ENCODE measurements at places on chromosomes 6 and 20.

- DNase-seq: no peak
These were observed 18.7 kb upstream of the CTAGE9 start for GRCh38 chr6:131729550-131729949.

DNA sequence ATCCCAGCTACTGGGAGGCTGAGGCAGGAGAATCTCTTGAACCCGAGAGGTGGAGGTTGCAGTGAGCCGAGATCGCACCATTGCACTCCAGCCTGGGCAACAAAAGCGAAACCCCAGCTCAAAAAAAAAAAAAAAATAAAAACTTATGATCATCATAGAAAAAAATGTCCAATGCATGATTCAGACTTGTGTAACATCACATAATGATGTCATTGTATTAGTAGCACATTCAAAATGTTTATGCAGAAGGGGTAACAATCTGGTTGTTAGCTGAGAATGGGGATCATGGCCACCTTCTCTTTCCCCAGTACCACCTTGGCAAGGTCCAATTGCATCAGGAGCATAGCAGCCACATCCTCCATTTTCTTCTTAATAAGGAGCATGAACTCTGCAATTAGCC, 137.6 kb upstream of the MARCKS start:
- DNase-seq: no peak

DNA sequence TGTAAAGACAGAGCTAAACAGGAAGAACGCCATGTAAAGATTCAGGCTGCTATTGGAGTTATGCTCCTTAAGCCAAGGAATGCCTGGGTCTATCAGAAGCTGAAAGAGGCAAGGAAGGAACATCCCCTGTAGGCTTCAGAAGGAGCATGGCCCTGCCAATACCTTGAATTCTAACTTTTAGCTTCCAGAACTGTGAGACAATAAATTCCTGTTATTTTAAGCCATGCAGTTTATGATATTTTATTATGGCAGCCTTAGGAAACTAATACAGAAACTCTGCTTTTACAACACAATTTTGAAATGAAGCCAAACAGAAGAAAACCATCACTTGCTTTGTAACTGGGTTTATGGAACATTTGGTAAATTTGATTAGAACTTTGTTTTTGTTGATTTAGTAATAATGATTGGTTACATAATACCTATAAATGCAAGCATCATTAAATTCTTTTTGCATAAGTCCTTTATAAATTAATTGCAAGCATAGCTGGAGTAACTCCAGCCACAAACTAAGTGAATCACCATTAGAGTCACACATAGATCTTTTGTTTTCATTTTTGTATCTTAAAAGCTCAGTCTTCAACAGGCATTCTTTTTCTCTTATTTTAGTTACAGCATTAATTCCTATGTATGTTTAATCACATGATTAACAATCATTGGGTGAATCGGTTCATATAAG, 33.5 kb upstream of the TSPYL1 start:
- DNase-seq: no peak

DNA sequence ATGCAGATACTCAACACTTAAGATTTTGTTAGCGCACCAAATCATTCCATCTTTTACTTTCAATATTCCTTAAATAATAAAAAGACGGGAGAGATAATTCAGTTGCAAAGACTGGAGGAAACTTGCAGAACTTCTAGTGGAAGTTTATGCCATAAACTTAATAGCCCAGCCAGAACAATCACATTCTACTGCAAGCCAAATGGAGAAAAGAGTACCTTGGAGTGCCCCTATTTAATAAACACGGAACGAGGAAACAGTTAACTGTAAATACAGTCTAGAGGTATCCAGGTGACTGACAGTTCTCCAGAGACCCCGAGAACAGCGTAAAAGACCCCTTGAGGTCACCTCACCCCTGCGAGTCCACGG, 635 bp downstream of the SLC35B3 start:
- DNase-seq: no peak

GRCh38 chr6:128307671-128308070, 212.7 kb downstream of the PTPRK start:
- DNase-seq: no peak

DNA sequence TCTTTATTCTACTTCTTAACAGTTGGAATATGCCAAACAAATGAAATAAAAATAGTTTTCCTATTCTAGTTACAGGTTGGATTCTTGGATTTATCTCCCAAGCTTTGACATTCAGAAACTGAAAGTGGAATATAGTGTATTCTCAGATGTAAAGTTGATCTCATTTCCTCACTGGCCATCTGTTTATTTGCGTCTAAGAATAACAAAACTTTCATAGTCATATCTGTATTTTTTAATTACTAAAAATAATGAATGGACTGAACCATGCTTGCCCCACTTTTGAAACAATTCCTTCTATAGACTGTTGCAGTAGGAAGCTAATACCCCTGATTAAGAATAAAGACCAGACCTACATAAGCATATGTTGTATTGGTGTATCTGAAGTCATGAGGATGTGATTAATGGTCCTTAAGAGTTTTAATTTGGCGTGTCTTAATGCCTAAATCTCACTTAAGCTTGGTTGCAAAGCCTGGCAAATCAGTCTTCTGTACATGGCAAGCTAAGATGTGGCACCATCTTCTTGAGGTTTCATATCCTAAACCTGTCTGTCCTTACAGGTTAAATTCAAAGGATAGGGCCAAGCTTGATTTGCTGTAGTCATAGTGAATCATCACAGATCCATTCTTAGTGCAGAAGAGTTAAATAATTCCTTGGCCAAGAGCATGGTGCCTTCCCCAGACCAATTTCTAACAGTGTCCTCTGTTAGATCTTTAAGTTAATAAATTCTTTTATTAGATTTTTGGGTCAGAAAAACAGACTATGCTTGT, 58.9 kb downstream of the FOXO3 start:
- DNase-seq: no peak

GRCh38 chr20:18224968-18225568, 63.3 kb upstream of the ZNF133 start:
- DNase-seq: peak; percentile 59

GRCh38 chr6:107661291-107661690, 162.8 kb downstream of the SCML4 start:
- no peak for DNase-seq

DNA sequence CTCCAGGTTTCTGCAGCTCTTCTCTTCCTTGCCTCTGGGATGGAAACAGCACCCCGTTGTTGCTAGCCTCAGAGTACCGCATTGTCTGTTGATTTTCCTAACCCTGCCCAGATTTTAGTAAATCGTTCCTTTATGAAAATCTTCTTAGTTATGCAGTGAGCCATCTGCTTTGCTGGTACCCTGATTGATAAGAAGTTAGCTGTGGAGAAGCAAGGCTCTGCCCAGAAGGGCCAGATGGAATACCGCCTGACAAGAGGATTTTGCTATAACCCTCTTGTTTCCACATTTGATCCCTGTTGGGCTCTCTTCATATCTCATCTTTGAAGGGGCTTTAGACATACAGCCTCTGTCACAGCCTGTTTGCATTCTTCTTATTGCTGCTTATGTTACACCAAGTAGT, 229.0 kb downstream of the CDKAL1 start:
- no peak for DNase-seq

DNA sequence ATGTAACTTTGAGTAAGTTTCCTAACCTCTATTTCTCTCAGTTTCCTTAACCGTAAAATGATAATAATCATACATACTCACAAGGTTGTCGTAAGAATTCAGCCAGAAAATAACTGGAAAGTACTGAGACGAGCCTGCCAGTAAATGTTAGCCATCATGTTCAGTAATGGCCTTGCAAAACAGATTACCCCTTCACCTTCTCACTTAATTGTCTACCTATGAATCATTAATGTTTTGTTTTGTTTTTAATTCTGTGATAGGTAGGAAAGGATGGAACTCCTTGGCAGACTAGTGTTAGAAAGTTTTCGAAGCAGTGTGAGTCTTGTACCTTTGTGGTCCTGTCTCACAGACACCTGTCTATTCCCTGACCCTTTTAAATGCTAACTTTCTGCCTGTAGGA, 50.6 kb downstream of the MAPK14 start:
- DNase-seq: no peak

- DNase-seq: no peak
These were observed 760.3 kb upstream of the NRSN1 start for GRCh38 chr6:23365732-23366131.

- DNase-seq: no peak
These were observed 21.5 kb upstream of the MAS1L start for GRCh38 chr6:29509239-29509638.

DNA sequence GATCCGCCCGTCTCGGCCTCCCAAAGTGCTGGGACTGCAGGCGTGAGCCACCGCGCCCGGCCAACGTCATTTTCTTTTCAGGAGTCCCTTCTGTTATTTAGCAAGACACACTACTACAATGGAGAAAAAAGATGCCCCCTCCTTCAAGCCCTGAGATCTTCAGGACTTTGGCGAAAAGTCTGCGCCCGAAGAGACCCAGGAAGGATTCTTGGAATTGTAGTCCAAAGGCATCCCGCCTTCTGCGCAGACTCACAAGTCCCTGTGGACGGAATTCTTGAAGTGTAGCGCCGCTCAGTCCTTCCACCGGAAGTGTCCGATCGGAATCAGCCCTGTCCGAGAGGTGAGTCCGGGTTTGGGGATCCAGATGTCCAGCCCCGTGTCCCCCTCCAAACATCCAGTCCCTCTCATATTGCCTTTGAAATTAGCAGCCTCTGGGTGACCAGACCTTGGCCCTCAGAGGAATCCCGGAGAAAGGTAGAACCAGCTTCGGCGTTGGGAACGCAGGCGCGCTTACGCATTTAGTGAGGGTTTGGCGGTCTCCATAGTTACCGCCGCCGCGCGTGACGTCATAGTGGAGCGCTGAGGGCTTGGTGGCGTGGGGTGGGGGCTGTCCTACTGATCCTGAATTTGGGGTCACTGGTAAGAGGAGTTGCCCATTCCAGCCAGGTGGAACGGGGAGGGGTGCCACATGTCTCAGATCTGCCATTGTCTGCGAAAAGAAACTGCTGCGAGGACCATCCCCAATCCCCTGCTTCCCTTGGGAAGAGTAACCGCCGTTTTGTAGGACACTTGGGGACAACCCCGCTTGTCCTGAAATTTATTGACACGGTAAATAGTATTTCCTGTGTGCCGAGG, 490 bp downstream of the ZNF165 start:
- peak; percentile 68 for DNase-seq

- no peak for DNase-seq
These were observed 4.6 kb upstream of the ZNF184 start for GRCh38 chr6:27477318-27478013.

DNA sequence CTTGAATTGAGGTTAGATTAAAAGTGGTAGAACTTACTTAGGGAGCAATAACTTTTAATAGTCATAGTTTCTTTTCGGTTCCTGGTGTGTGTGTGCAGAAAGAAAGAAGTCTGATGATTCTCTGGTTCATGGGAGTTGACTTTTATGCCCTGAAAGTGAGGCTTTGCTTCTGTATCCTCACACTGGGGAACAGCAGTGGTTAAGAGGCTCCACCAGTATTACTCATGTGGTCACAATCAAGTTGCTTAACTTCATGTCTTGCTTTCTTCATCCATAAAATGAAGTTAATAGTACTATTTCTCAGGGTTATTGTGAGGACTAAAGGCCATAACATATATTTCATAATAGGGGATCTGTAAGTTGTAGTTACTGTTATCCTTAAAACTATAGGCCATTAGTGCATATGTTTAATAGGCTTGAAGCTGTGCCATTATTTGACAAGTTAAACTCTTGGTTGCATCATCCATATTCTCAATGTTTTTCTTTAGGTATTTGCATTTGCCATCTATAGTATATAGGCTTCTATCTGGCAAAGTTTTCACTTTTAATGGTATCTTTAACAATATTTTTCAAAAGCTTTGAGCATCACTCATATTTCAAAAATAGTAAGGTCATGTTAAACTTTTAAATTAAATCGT, 262.4 kb downstream of the PLCB1 start:
- DNase-seq: no peak

- no peak for DNase-seq
These were observed 114.1 kb upstream of the HDDC2 start for GRCh38 chr6:125415913-125416312.

DNA sequence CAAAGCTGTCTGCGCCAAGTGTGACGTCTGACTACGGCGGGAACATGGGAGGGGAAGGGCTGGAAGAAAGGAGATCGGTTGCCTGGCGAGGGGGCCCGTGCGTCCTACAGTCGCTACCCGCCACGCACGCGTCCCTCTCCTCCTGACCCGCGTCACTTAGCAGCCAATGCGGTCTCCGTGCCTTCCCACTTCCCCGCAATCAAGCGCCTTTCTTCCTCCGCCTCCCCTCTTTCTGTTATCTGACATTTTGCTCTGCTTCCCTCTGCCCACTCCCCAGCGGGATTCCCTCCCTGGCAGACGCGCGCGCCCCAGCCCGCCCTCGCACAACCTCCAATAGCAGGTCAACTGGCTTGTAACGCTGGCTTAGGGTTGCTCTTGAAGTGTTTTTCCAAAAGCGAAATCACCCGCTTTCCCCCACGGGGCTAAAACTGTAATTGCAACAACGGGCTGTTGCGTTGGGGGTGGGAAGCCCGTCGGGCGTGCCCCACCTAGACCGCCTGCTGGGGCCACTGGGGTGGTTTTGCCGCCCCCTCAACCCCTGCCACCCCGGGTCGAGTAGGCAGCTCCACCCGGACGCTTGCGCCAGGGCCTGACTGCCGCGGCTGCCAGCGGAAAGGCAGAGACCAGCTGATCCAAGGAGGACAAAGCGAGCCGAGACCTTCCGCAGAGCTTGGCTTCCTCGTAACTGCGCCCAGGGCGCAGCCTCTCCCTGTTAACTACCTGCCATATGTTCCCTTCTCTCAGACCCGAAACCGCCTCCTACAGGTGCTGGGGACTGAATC, 6.2 kb upstream of the SOX4 start:
- DNase-seq: peak; percentile 45

- no peak for DNase-seq
These were observed 46.1 kb upstream of the TNFAIP3 start for GRCh38 chr6:137820952-137821351.

- no peak for DNase-seq
These were observed 362.9 kb downstream of the ZFAND3 start for GRCh38 chr6:38182426-38182825.

GRCh38 chr20:61650912-61651733, 399.1 kb downstream of the CDH4 start:
- DNase-seq: no peak

GRCh38 chr6:9799582-9799981, 615.3 kb downstream of the TFAP2A start:
- no peak for DNase-seq

DNA sequence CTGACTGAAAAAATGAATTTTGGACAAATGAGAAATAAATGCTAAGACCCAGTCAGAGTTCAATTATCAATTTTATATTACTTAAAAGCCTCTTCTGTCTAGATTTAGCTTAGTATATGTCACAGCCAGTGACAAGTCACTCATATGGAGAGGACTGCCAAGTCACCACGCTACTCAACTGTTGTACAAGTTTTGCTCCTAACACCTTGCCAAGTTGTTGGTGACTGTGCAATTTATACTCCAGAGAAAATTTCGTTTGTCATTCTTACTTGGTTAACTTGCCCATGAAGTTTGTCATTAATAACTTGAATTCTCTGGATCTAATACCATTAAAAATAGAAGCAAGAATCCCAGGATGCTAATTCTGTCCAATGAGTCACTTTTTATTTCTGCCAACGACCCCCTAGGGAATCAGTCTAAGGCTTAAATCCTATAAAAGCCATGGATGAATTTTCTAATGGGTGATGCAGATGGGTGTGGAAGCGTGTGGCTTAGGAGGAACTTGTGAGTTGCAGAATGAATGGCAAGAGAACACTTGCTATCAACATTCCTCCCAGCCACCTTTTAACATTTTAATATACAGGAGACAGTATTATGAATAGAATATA, 30.4 kb upstream of the FBXO30 start:
- DNase-seq: no peak

Measured in H54 (cell line).